SJSA1 (cell line): ENCODE measurements at places on chromosomes 2 and 18. TPM values are rescaled to one million over a fixed set of nuclear protein-coding genes. Genes with fewer than 3 reads are reported as not detected.

BIN1 gene
- total RNA-seq = 68.6 and 76.5 TPM in 2 replicates

HOXD13 gene
- total RNA-seq = 0.06 and 0.50 TPM in 2 replicates

TFCP2L1 gene
- not detected in 2 replicates for total RNA-seq

RNF144A gene
- 5.3 and 7.3 TPM in 2 replicates for total RNA-seq

TRIM43 gene
- total RNA-seq = not detected in 2 replicates

GRCh38 chr2:20516291-20516645 is 69.4 kb downstream of the RHOB start:
- no peak for DNase-seq

DNA sequence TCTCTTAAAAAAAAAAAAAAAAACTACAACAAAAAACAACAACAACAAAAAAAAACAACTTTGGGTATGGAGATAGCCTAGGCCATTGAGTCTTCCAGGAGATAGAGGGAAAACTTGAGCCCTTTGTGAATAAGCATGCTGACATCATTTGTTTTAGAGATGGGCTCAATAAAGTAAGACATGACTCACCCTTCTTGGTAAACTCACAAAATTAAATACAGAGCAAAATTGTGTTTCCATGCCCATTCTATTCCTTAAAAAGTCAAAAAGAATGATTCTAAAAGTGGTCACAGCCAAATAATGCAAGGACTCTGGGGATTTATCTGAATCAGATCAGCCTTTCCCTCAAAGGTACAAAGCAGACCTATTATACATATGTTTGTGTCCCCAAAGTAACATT is 117.4 kb downstream of the ETAA1 start:
- DNase-seq = peak; percentile 60

DNA sequence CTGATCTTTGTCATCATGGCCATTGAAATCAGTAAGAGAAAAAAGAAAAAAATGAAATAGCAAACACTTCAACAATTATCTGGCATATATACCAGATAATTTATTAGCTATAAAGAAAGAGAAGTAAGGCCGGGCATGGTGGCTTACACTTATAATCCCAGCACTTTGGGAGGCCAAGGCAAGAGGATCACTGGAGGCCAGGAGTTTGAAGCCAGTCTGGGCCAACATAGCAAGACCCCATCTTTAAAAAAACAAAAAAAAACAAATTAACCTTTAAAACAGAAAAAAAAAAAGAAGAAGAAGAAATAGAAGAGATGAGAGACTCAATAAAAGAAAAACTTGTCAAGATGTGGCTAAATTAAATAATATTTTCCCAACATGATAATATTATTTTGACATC is 61.6 kb upstream of the TGIF1 start:
- no peak for DNase-seq

- no peak for DNase-seq
Measured at GRCh38 chr2:15938803-15939555, 1.4 kb upstream of the MYCN start.

GRCh38 chr2:206011018-206011614 is 74.9 kb downstream of the INO80D start:
- no peak for DNase-seq

DNA sequence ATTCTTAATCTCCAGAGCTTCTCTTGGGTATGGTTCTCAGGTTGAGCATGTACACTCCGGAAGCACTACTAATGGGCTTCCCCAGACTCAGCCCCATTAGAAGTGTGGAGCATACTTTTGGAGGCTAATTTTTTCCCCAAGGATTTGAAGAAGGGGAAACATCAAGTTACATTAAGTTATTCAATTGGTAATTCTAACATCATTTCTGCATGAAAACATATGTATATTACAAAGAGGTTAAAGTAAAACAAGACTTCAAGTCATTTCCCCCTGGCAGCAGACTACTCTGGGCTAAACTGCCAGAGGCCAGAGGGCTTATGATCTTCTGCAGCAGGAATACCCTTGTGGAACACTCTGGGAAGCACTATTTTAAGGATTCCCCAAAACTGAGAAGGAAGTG is 227.7 kb upstream of the STK17B start:
- DNase-seq = no peak

DNA sequence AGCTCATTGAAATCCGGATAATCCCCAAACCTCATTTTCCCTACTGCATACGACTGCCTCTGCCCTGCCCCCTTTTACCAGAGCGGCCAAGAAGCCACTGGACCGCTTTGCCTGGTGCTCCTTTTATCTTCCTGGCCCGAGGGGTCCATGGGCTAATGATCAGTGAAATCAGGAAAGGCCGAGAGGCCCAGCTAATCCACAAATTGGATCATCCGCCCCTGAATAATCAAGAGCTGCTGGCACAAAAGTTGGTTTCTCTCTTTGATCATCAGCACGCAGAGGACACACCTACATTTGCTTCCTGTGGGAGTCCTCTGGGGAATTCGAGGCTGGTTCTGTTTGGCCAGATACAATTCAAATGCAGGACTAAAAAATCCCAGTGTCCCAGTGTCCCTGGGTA is 144.5 kb downstream of the INSIG2 start:
- DNase-seq = no peak

DNA sequence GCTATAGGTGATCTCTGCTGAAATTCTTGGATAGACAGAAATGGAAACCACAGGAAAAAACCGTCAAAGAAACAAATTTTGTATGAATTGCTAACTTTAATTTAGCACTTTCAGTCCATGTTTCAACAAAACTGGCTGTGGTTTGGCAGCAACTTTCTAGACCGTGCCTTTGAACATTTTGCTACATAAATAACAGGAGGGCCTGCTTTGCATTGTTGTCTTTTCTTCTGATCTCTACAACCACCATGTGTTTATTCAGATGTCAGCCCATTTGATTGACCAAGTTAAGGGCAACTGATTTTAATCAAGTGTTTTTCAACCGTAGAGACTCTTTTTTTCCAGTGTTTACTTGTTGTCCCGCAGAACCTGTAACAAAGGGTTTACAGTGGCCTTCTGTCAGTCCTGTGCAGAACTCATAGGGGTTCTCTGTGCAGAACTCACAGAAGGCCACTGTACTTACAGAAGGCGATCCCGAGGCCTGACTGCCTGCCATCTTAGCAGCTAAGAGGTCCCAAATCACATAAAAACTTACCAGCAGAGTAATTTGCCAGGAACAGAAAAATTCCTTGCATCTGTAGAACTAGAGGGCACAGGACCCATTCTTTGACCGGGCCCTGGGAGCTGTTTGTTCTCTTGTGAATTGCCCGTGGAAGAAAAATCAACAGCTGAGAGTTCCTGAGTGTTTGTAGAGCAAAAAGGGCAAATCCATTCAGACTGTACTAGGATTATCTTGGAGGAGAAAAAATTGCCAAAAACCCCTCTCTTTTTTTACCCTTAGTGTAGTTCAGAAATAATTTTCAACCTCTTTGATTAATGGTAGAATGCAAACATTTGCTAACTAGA is 120.6 kb downstream of the PRKRA start:
- DNase-seq = no peak

- no peak for DNase-seq
Measured at GRCh38 chr2:57987835-57988573, 58.6 kb upstream of the VRK2 start.

DNA sequence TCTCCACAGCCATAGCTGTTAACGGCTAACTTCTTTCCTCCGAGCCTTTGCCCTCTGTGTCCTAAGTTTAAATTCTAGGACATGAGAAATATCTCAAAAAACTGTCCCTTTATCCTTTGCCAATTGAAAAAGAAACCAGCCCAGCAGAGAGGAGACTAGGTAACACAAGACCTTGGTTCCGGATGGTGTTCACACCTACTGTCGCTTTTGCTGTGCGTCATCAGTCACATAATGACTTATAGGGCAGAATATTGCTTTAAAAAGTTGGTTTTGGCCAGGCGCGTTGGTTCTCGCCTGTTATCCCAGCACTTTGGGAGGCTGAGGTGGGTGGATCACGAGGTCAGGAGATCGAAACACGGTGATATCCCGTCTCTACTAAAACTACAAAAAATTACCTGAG is 66.2 kb downstream of the SP3 start:
- no peak for DNase-seq

DNA sequence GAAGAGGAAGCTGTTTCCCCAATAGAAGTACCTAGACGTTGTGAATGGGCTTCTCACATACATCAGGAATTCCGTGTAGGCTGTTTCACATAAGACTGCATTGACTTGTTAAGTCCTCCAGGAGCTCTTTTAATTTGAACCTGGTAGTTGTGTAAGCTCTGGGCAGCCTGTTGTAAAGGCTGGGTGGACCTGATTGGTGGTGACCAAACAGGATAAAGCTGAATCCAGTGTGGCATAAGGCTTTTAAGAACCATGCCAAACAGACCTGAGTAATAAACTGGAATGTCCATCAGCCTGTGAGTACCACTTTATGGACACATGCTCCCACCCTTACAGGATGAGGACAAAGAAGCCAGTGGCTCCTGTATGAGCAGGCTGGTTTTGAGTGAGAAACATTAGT is 24.1 kb downstream of the RMND5A start:
- DNase-seq = no peak

GRCh38 chr2:188720811-188721605 is 253.2 kb upstream of the COL3A1 start:
- DNase-seq = no peak

- DNase-seq = no peak
Measured at GRCh38 chr2:44310287-44310686, 35.0 kb downstream of the SLC3A1 start.

DNA sequence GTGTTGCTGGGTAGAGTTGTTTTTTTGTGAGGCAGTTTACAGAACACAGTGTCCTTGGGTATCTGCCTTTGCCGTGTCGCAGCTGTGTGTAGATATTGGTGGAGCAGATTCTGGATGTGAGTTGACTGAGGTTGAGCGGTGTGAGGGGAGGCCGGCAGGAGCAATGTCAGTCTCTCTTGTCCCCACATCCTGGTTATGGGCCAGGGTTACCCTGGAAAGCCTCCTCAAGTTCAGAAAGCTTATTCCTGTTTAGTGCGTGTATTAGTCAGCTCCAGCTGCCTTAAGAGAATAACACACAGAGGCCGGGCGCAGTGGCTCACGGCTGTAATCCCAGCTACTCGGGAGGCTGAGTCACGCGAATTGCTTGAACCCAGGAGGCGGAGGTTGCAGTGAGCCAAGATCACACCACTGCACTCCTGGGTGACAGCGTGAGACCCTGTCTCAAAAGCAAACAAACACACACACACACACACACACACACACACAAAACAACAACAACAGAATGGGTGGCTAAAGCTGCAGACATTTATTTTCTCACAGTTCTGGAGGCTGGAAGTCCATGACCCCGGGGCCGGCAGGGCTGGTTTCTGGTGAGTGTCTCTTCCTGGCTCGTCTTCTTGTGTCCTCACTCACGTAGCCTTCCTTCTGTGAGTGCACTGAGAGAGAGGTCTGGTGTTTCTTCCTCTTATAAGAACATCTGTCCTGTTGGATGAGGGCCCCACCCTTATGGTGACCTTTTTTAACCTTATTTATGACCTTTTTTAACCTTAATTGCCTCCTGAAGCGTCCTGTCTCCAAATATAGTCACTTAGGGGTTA is 5.1 kb downstream of the NCK2 start:
- no peak for DNase-seq

DNA sequence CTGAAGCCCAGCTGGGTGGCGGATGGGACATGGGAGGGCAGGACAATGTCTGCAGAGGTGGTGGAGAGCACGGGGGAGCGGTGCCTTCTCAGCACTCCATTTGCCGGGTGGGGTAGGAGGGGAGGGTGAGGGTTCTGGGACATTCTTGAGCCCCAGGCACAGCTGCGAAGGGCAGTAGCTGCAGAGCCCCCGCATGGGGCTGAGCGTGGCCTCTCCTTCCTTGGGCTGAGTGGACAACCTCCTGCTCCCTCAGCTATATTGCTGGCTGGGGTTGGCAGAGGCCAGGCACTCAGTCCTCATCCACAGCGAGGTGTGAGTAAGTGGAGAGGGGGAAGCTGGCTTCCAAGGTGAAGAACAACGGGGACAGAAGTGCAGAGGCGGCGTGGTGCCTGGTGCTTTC is 50.1 kb downstream of the RHOB start:
- no peak for DNase-seq

- DNase-seq = no peak
Measured at GRCh38 chr2:139850254-139850890, 1070.2 kb upstream of the NXPH2 start.

DNA sequence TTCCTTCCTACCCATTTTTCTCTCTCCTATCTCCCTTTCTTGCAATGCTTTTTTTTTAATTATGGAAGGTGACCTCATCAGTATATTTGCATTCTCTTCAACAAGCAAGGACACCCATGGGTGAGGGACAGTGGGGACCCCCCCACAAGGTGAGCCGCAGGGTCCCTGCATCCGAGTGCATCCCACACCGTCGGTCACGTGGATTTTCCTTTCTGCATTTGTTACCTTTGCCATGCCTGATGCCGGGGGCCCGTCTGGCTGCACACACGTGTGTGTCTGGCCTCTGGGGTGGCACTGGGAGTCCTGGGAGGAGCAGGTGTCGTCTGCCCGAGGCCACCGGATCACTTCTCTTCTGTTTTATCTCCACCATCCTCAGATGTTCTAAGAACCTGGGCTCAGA is 30.1 kb upstream of the SNTG2 start:
- DNase-seq = no peak

DNA sequence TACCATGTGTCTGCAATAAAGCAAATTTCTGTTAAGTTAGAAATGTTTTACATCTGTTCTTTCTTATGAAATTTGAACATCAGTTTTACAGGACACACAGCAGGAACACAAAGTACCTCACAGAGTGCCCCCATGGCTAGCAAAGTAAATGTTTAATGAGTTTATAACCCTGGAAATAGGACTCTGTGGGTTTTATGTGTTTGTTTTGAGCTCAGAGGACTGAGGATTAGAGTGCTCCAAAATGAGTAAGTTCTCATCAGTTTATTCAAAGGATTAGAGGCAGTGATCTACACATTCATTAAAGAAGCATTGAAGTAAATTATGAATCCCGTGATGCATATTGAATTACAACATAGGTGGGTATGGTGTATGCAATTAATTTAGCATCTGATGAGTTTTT is 281.8 kb downstream of the GULP1 start:
- no peak for DNase-seq

GRCh38 chr18:3224223-3224622 is 4.5 kb upstream of the MYOM1 start:
- no peak for DNase-seq

GRCh38 chr2:2902547-2903281 is 474.9 kb downstream of the EIPR1 start:
- peak; percentile 11 for DNase-seq

GRCh38 chr2:96202152-96202854 is 6.3 kb downstream of the STARD7 start:
- DNase-seq = no peak

DNA sequence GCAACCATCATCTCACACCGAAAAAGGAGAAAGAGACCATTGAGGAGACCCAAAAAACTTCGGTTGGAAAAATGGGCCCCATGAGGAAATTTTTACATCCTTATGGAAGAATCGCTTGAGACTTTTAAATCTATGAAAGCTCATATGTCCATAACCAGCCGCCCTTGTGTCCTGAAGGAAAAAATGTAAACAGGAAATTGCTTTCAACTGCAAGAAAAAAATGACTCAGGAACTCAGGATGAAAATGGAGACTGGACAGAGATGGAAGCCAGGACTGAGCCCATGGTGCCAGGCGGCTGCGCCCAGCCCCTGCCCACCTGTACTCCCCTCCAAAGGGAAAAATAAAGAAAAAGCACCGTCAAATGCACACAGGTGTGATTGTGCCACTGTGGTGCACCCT is 81.5 kb upstream of the SLC66A3 start:
- no peak for DNase-seq
